ENCODE measurements at places on chromosomes 16 and 17.

DNA sequence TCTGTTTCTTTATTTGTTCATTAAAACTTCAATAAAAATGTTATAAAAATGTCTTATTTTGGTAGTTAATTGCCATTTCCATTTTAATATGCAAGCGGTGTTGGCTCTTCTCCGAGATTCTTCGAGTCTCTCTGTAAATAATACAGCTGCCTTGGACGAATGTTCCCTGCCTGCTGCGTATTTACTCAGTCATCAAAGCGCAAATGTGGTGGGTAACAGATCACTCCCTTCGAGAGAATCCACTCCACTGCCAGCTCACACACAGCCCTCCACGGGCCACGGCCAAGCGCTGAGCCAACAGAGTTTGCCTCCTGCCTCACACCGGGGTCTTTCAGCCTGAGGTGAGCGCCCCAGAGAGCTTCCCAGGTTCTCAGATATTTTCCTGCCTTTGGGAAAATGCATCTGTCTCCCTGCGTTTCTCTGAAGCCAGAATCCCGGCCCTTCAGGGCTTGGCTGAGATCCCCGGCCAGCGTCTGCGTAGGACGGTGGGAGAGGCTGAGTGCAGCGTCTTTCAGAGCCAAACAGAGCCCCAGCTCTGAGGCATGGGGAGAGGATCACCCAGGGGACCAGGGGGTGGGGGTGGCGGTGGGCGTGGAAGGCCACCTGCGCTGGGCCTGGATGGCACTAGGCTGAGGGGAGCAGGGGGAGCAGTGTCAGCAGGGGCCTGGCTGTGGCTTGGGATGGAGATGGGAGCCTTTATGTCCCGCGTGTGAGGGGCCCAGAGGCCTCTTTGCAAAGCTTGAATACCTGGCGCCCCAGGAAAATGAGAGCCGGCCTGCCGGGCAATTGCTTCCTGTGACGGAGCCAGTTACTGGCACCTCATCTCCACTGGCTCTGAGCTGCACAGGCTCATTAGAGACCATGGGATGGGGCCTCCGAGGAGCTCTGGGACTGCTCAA is 248.7 kb downstream of the RBFOX3 start:
- no peak for DNase-seq

DNA sequence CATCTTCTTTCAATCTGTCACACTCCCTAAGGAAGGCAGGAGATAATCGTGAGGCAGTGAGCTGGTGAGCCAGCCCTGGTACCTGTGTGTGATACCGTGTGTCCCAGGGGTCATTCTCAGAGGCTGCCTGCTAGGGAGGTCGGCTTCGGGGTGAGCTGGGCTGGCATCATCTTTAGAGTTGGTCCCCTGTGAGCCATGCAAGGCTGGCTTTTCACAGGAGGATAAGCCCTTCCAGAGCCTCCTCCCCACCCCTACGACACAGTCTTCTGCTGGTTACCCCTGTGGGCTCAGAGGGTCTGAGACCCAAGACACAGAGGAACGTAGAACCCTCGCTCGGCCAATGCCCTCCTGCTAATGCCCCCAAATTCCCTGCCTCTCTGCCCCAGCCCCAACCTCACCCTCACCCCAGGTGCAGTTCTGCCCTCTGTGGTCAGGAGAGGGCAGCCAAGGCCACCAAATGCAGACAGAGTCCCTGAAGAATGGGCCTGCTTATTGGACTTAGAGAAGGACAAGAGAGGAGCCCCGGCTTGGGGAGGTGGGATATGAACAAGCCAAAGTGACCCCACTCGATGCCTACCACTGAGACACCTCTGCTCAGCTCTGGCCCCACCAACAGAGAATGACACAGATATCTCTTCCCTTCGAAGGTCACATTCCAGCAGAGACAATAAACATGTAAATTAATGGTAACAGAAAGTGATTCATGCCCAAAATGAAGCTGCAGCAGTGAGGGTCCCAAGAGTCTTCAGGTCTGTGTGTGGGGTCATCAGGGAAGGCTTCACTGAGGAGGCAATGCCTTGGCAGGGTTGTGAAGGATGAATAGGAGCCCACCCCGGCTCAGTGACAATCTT is 80.8 kb upstream of the CCL1 start:
- no peak for DNase-seq

- DNase-seq, result no peak
These were observed 4.1 kb upstream of the CLDN9 start for GRCh38 chr16:3008690-3009037.

- DNase-seq, result peak; percentile 94
These were observed 2.0 kb downstream of the CORO7 start for GRCh38 chr16:4414187-4414917.

DNA sequence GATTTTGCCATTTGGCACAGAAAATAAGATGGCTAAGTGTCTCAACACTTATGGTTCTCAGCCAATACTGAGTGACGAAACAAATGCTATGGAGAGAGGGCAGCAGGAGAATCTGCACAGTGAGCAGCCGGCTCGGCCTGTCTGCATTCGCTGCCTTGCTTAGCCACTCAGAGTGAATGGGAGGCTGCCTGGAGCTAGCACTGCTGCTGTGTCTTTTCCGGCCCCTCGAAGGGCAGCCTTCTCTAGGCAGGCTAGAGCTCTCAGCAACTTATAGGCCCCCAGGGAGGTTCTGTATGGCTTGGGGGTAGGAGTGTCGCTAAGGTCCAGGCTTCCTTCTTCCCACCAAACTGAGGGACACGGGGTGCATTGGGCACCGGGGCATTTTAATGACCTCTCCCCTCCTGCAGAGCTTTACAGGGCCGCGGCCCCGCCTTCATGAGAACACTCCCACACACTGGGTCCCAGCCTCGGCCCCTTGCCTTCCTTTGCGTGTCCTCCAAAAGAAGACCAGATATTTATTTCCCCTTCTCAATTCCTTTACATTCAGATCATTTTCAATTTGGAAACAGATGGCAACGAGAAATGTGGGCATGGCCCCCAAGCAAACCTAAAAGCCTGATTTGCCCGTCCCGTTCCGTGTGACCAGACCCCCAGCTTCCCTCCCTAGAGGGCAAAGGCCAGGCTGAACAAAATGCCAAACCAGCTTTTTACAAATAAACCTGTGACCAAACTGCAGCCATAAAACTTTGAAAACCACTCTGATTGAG is 670.9 kb downstream of the TOX3 start:
- no peak for DNase-seq

DNA sequence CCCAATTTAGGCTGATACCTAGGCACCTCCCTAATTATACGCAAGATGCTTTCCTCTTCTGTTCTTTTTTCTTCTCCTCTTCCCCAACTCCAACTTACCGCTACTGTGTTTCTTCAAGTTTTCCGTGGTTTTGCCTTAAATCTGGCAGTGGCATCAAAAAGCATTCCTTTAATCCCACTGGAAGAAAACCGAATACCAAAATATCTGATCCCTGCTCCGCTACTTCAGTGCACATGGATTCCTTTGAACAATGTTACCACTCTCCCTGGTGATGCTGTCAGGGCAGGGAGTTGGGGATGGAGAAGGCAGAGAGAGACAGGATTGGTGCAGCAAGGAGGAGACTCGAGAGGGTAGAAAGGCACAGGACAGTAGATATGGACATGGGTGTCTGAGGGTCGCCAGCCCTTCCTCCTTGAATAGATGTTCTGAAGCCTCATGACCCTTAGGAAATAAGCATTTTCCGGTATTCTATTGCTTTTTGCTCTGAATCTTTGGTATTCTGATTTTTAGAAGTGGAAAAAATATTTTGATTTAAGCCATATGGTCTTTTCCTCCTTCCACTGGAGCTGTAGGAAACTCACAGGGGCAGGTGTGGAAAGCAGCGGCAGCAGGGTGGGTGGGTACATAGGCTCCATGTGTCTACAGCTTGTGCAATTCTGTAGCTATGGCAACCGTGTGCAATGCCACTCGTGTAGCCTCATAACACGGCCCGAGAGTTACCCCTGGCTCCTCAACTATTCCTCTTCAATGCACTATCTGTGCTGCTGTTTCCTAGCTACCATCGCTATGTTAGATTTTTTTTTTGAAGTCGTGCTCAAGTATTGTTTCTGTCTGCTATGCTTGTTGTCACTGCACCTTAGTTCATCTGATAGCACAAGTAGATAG is 32.3 kb upstream of the TANC2 start:
- no peak for DNase-seq

GRCh38 chr17:64500862-64501765 is 4.3 kb upstream of the POLG2 start:
- peak; percentile 24 for DNase-seq

- no peak for DNase-seq
These were observed 4.8 kb upstream of the RAB37 start for GRCh38 chr17:74732042-74732867.

DNA sequence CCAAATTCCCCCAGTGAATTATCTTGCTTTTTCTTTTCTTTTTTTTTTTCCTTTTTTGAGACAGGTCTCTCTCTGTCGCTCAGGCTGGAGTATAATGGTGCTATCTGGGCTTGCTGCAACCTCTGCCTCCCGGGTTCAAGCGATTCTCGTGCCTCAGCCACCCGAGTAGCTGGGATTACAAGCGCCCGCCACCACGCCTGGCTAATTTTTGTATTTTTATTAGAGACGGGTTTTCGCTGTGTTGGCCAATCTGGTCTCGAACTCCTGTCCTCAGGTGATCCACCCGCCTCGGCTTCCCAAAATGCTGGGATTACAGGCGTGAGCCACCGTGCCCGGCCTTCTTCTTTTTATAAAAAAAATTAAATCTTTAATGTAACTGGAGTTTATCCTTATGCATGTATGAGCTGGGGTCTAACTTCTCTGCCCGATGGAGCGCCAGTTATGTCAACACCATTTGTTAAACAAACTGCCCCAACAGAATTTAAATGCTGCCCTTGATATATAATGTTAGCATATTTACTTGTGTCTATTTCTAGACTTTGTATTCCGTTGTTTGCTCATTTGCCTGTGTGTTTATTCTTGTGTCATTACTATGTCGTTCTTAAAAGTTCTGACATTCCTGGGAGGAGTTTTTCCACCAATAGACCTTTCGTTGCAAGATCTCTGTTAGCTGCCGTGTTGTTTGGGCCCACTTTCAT is 535 bp upstream of the AURKB start:
- DNase-seq, result no peak

DNA sequence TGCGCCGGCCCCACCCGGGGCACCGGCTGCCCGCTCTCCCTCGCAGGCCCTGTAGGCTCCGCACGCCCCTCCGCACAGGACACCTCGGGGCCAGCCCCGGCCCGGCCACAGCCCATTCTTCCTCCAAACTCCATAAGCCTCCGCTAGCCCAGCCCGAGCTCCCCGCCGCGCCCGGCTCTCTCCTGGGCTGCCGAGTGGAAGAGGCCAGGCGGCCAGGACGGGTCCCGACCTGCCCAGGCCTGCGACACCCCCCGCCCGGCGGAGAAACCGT is 397 bp downstream of the NCOR1 start:
- peak; percentile 26 for DNase-seq

GRCh38 chr17:82577300-82577699 is 57.8 kb downstream of the FOXK2 start:
- no peak for DNase-seq

- DNase-seq, result no peak
These were observed 6.4 kb upstream of the DCAF7 start for GRCh38 chr17:63543822-63544420.

DNA sequence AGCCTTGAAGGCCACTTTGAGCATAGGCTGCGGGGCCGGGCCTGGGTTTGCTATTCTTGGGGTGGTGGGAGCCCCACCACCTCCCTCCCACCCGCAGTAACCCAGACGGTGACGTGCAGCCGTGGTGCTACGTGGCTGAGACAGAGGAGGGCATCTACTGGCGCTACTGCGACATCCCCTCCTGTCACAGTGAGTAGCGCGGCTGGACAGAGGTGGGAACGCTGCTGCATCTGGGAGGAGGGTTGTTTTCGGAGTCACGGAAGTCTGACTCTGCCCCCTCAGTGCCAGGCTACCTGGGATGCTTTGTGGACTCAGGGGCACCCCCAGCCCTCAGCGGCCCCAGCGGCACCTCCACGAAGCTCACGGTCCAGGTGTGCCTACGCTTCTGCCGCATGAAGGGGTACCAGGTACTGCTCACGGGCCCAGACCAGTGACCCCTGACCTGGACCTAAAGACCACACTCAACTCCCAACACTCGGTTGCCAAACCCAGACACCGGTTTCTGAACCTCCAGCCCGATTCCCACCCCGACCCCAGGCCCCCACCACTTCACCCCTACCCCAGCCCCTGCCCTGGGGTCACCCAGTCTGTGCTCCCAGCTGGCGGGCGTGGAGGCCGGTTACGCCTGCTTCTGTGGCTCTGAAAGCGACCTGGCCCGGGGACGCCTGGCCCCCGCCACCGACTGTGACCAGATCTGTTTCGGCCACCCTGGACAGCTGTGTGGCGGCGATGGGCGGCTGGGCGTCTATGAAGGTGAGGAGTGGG is 2.1 kb downstream of the KREMEN2 start:
- DNase-seq, result no peak

- no peak for DNase-seq
These were observed 252.1 kb downstream of the PHKB start for GRCh38 chr16:47713225-47713595.

DNA sequence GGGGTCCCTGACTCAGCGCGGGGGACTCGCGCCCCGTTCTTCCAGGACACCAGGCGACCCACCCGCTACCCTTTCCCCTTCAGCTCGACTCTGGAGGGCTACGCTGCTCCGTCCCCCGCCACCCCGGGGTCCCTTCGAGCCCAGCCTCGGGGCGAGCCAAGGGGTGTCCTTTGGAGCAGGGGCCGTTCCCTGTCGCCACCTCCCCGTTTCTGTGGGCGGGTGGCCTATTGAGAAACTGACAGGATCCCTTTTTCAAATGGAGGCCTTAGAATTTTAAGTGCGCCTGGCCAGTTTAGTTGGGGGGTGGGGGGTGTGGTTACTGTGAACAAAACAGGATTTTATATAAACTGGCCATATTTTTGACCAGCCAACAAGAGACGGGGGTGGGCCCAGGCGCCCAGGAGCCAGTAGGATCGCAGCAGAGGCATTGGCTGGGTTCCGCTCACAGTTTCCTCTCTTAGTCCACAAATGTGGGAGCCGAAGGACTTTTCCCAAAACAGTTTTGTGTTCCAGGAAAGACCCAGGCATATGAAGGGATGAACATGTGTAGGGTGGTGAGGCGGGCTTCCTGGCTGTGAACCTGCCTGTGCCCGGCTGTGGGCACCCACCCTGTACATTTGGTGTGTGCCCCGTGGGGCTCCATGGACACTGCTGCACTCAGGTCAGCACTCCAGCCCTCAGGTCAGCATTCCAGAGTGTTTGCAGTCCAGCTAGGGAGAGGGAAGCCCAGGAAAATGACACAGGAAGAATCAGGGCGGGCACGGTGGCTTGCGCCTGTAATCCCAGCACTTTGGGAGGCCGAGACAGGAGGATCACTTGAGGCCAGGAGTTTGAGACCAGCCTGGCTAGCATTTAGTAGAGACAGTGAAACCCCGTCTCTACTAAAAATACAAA is 722 bp upstream of the TIMP2 start:
- DNase-seq, result no peak

GRCh38 chr17:5711344-5711743 is 127.0 kb upstream of the NLRP1 start:
- DNase-seq, result no peak

All from CD4-positive, alpha-beta T cell treated with Interleukin-17A for 1 hour (primary cell).